ENCODE measurements at places on chromosomes 3 and 15.
A peak's percentile ranks its signal among the peaks of the same experiment; 100 is the strongest.

DNA sequence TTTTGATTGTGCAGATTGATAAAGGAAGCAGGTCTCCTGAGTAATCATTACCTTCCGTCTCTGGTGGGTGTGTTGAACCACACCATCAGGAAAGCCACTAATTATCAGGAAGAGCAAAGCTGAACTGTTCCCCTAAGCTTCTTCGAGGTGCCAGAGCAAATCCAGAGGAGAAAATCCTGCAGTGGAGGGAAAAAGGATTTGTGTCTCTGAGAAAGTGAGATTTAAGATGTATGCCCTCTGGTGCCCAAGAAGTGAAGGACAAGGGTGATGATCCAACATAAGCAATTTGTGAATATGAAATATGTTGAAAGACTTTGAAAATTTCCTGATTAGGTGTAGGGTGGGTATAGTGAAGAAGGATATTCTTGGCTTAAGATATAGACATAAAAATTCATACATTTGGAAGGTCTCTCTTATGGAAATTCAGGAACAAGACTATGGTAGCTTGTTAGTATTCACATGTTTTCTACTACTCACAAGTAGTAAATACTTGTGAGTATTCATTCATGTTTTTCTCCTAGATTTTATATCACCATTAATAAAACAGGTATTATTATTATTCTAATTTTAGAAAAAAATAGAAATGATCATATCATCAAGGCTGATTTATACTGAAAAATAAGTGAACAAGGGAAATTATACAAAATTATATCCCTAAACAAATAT lies 34.8 kb downstream of the COMMD2 start:
- no peak overlapping the region for H3K4me3 ChIP-seq
- no peaks in the 10 kb centered on the region for H3K4me1 ChIP-seq
- no peaks in the 10 kb centered on the region for H3K36me3 ChIP-seq

- no peak overlapping the region for H3K4me3 ChIP-seq
- H3K27me3 ChIP-seq: no peaks in the 10 kb centered on the region
- DNase-seq: peak; percentile 66
Observed at GRCh38 chr15:64503197-64503596, 42.8 kb downstream of the ZNF609 start.

- no peak for DNase-seq
- no peaks in the 10 kb centered on the region for H3K36me3 ChIP-seq
- no peak overlapping the region for H3K4me3 ChIP-seq
Observed at GRCh38 chr3:42721690-42722089, 19.1 kb upstream of the HHATL start.

DNA sequence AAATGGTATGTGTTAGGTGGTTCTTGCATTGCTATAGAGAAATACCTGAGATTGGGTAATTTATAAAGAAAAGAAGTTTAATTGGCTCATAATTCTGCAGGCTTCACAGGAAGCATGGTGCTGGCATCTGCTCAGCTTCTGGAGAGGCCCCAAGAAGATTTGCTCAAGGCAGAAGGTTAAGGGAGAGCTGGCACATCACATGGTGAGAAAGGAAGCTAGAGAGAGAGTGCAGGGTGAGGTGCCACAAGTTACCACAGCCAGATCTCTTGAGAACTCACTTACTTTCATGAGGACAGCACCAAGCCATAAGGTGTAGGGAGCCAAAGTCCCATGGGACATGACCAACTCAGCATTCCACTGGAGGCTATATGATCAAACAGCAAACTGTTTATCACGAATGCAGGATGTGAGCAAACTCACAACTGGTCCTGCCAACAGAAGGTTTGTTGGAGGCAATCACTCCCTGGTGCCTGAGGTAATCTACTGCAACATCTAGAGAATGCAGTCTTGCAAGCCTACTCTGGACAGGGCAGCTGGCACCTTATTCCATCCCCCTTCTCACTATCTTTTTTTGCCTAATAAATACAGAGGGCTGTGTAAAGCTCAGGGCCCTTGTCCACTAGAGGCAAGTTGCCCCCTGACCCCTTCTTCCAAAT lies 28.1 kb upstream of the CCR2 start:
- no peaks in the 10 kb centered on the region for H3K36me3 ChIP-seq
- no peak overlapping the region for H3K27ac ChIP-seq
- no peak for DNase-seq
- no peaks in the 10 kb centered on the region for H3K4me1 ChIP-seq

GRCh38 chr3:152937234-152937633 lies 102.3 kb downstream of the P2RY1 start:
- no peak overlapping the region for H3K4me3 ChIP-seq
- DNase-seq: peak; percentile 23
- H3K27ac ChIP-seq: no peak overlapping the region
- H3K27me3 ChIP-seq: no peaks in the 10 kb centered on the region

DNA sequence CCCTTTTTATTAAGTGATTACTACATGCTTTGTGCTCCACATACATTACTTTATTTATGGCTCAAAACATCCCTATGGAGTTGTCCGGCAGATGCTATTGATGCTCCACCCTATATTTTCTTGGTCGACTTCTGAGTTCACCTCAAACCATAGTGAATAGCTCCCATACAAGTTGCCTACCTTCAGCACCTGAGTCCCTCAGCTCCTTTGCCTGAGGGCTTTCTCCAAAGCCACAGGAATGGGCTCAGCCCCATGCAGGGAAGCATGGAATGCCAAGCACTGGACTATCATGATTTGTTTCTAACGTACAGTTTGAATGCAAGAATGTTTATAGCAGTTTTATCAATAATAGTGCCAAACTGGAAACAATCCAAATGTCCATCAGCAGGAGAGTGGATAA lies 124.8 kb upstream of the TNIK start:
- no peak overlapping the region for H3K4me3 ChIP-seq
- no peaks in the 10 kb centered on the region for H3K4me1 ChIP-seq
- H3K27me3 ChIP-seq: no peaks in the 10 kb centered on the region
- no peak for DNase-seq
- no peak overlapping the region for H3K27ac ChIP-seq
- no peaks in the 10 kb centered on the region for H3K36me3 ChIP-seq

DNA sequence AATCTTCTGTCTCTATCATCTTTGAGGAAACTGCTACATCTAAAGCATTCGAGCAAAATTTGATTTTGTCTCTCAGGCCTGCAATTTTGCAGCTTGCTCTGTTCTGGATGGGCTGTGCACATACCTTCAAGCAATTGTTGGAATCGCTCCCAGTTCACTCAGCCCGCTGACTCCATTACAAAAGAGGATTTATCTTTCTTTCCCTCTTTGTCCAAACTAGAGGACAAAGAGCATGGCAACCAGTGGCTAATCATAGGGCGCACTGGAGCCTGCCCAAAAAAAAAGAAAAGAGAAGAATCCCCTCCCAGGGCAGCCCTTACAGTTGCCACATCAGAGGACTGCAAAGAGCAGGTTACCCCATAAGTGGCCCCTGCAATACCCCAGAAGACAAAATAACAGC lies 49.0 kb upstream of the DUT start:
- DNase-seq: peak; percentile 39
- H3K4me3 ChIP-seq: no peak overlapping the region
- no peaks in the 10 kb centered on the region for H3K36me3 ChIP-seq
- no peak overlapping the region for H3K27ac ChIP-seq
- no peaks in the 10 kb centered on the region for H3K27me3 ChIP-seq

DNA sequence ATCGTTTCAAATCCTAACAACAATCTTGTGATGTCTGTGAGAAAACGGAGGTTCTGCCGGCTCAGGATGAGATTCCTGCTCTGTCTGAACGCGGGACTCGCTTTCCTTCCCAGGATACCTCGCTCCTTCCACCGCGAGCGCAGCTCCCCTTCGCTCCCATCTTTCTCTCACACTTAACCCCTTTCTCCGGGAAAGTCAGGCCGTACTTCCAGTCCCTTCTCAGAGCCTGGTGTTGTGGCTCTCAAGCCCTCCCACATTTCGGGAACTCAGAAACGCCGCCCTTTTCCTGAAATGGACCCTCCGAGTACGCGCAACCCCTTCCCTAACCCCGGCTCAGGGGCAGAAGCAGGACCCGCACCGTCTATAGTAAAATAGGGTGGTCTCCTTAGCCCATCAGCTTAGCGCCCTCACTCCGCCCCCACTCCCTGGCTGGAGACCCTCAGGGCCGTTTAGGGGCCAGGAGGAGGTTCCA lies 378 bp upstream of the FEM1B start:
- H3K4me3 ChIP-seq: peak overlapping the region; percentile 82
- peak overlapping the region; percentile 91 for H3K27ac ChIP-seq
- peak; percentile 73 for DNase-seq
- H3K27me3 ChIP-seq: no peaks in the 10 kb centered on the region

GRCh38 chr3:49650177-49650576 lies 24.0 kb upstream of the APEH start:
- no peak for DNase-seq
- H3K4me3 ChIP-seq: no peak overlapping the region
- H3K36me3 ChIP-seq: no peaks in the 10 kb centered on the region

GRCh38 chr3:151452841-151453240 lies 8.0 kb downstream of the IGSF10 start:
- no peak overlapping the region for H3K27ac ChIP-seq
- no peak for DNase-seq
- no peaks in the 10 kb centered on the region for H3K36me3 ChIP-seq
- no peak overlapping the region for H3K4me3 ChIP-seq
- no peaks in the 10 kb centered on the region for H3K4me1 ChIP-seq

DNA sequence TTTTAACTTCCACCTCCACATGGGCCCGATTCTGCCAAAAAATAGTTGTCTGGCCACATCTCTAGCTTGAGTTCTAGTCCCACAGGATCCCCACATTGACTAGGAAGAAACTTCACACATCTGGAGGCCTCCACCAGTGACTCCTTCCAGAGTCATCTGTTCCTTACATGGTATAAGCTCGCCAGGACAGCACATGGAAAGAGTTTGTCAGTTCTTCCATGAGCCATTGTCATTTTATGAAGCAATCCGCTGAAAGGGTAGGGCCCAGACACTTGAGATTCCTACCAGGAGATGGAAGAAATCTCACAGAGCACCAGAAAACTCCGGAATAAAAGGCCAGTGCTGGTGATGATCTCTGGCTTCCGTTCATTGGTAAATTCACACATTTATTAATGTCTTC lies 350.5 kb upstream of the ICE2 start:
- no peaks in the 10 kb centered on the region for H3K27me3 ChIP-seq
- H3K4me3 ChIP-seq: no peak overlapping the region
- H3K4me1 ChIP-seq: no peaks in the 10 kb centered on the region
- H3K36me3 ChIP-seq: no peaks in the 10 kb centered on the region

DNA sequence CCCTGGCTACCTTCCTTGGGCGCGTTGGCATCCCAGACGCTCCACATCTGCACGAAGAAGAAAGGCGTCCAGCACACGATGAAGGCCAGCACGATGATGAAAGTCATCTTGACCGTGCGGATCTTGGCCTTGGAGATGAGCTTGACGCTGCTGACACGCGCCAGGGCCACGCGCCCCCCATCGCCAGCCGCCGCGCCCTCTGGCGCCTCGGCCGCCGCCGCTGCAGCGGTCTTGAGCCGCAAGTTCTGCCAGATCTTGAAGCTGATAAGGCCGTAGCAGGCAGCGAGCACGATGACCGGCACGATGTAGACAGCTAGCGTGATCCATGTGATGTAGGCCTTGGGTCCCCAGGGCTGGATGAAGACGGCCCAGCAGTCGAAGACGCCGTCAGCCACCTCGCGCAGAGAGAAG lies 2.2 kb downstream of the OXTR start:
- H3K4me3 ChIP-seq: peak overlapping the region; percentile 60
- peaks cover 3% of the 10 kb centered on the region for H3K36me3 ChIP-seq
- no peaks in the 10 kb centered on the region for H3K27me3 ChIP-seq
- peaks cover 3% of the 10 kb centered on the region for H3K4me1 ChIP-seq

DNA sequence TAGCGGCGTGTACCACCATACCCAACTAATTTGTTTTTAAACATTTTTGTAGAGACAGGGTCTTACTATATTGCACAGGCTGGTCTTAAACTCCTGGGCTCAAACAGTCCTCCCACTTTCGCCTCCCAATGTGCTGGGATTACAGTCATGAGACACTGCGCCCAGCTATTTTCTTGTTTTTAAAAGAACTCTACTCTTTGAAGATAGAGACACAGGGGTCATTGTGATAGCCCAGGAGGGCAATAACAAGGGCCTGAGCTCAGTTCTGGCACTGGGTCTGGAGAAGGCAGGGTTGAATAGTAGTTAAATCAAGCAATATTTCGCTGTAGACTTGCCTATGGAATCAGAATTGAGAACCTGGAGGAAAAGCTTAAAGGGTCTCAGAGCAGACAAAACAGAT lies 98.8 kb downstream of the ANP32A start:
- peaks cover 3% of the 10 kb centered on the region for H3K36me3 ChIP-seq
- DNase-seq: no peak
- H3K4me3 ChIP-seq: no peak overlapping the region
